ENCODE measurements at places on chromosomes 1 and 21. TPM values are rescaled to one million over a fixed set of nuclear protein-coding genes. Genes with fewer than 3 reads are reported as not detected.

- DNase-seq: no peak
Measured at GRCh38 chr1:220754212-220754917, 6.2 kb downstream of the MTARC2 start.

GRCh38 chr21:37370152-37371040, 3.8 kb downstream of the DYRK1A start:
- no peak for DNase-seq

Gene RYR2
- not detected for polyA plus RNA-seq

DNA sequence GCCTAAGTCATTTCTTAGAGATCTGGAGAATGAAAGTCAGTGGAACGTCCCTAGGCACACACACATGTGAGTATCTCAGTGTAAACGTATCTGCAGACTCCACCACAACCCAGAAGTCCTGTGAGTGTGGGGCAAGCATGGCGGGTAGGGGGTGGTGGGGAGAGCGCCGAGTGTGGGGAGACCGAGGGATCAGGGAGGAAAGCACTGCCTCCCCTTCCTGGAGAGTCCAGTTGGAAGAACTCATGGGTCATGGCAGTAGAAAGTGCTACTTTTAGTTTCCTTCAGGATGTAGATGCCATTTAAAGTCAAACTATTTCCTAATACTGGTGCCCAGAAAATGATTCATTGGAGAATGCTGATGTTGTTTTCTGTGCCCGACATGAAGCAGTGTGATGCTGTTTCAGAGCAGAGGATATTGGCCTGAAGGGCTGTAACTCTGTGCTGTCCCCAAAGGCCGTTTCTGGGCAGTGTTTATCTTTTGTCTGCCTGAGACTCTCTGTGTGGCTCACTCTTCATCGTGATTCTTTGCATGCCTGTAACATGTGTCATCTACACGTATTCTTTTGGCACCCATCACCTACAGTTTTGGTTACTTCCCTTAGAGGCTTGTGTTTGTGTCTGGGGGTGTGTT, 45.7 kb upstream of the TSPAN2 start:
- DNase-seq: no peak

GRCh38 chr1:215970406-215970805, 403.3 kb downstream of the KCTD3 start:
- DNase-seq: no peak

DNA sequence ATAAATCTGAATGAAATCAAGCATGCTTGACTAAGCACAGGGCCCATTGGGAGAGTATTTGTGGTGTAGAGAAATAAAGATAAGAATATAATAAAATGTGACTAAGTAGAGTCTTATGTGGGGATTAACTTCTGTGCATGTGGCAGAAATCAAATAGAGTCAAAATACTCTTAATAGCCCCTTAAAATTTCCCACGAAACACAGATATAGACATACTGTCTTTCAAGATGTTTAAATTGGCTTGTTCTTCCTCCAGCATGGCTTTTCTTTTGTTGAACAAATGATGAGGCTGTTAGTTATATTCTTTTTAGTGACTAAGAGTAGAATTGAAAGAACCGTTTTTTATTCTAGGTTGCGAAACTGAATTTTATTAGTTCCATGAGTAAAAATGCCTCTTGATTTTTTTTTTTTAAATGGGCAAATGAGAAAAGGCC, 112.3 kb downstream of the RPS6KC1 start:
- DNase-seq: no peak

- DNase-seq: peak; percentile 19
Measured at GRCh38 chr1:69648486-69648885, 80.8 kb downstream of the LRRC7 start.

Gene C1orf174
- polyA plus RNA-seq: 34.7 TPM

Gene ZBTB7B
- polyA plus RNA-seq: 3.0 TPM

Gene ASCL5
- 0.15 TPM for polyA plus RNA-seq
